ENCODE measurements at places on chromosomes 16 and 17. TPM values are rescaled to one million over a fixed set of nuclear protein-coding genes. Genes with fewer than 3 reads are reported as not detected.

GRCh38 chr17:77579682-77580081, 378.8 kb upstream of the TNRC6C start:
- H3K27me3 ChIP-seq, result peaks cover 20% of the 10 kb centered on the region
- DNase-seq, result no peak
- no peak overlapping the region for H3K4me3 ChIP-seq
- no peaks in the 10 kb centered on the region for H3K4me1 ChIP-seq
- no peak overlapping the region for H3K27ac ChIP-seq

- no peaks in the 10 kb centered on the region for H3K36me3 ChIP-seq
- H3K4me3 ChIP-seq, result no peak overlapping the region
- peak; percentile 52 for DNase-seq
- no peak overlapping the region for H3K27ac ChIP-seq
- no peaks in the 10 kb centered on the region for H3K4me1 ChIP-seq
- no peaks in the 10 kb centered on the region for H3K27me3 ChIP-seq
These were observed 62.0 kb upstream of the NUDT7 start for GRCh38 chr16:77660311-77660710.

- no peak overlapping the region for H3K4me3 ChIP-seq
- no peaks in the 10 kb centered on the region for H3K27me3 ChIP-seq
- no peak for DNase-seq
- H3K27ac ChIP-seq, result no peak overlapping the region
- no peaks in the 10 kb centered on the region for H3K36me3 ChIP-seq
These were observed 71.8 kb downstream of the PRKCA start for GRCh38 chr17:66373944-66374817.

GRCh38 chr16:85577899-85578598, 35.1 kb upstream of the GSE1 start:
- no peaks in the 10 kb centered on the region for H3K36me3 ChIP-seq
- no peaks in the 10 kb centered on the region for H3K27me3 ChIP-seq
- no peak overlapping the region for H3K4me3 ChIP-seq
- no peak for DNase-seq
- peaks cover 38% of the 10 kb centered on the region for H3K4me1 ChIP-seq
- H3K27ac ChIP-seq, result no peak overlapping the region

- no peaks in the 10 kb centered on the region for H3K27me3 ChIP-seq
- peak overlapping the region; percentile 80 for H3K27ac ChIP-seq
- H3K4me3 ChIP-seq, result no peak overlapping the region
These were observed 29.7 kb downstream of the RAI1 start for GRCh38 chr17:17710728-17711541.

GRCh38 chr16:27922433-27922832, 141.1 kb downstream of the GSG1L start:
- DNase-seq, result no peak
- no peak overlapping the region for H3K4me3 ChIP-seq
- no peak overlapping the region for H3K27ac ChIP-seq
- H3K36me3 ChIP-seq, result no peaks in the 10 kb centered on the region
- peaks cover 2% of the 10 kb centered on the region for H3K27me3 ChIP-seq

GRCh38 chr16:85638695-85639409, 25.7 kb downstream of the GSE1 start:
- DNase-seq, result no peak
- H3K4me1 ChIP-seq, result peaks cover 2% of the 10 kb centered on the region
- no peak overlapping the region for H3K27ac ChIP-seq

- H3K36me3 ChIP-seq, result no peaks in the 10 kb centered on the region
- H3K27me3 ChIP-seq, result no peaks in the 10 kb centered on the region
- peaks cover 16% of the 10 kb centered on the region for H3K4me1 ChIP-seq
- H3K4me3 ChIP-seq, result no peak overlapping the region
- H3K27ac ChIP-seq, result no peak overlapping the region
These were observed 16.0 kb downstream of the CREBBP start for GRCh38 chr16:3864562-3864961.

DNA sequence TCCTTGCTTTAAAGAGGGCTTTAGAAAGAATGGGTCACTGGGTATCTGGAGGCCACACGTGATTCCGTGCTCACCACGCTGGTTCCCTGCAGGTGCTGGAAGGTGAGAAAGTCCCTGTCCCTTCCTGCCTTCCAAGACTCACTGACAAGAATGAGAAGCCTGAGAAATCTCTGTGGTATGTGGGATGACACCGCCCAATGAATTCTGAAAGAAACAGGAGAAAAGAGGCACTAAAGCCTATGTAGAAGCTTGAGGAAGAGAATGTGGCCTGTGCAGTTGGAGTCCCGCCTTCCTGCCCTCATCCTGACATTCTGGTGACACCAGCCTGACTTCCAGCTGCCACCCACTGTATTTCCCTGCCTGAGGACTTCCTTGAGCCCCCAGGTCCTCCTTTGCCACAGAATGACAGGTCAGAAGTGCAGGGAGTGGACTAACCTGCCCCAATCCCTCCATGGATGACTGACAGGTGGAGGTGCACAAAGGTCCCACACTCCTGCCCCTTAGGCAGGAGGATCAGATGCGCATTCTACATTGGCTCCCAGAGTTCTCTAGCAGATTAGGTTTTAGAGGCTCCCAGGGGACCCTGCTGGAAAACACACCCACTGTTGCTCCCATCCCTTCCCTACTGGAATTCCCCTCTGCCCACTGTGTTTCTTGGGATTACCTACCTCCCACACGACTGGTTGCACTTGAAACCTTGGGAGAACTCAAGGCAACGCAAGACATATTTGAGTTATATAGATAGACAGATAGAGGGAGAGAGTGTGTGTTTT, 38.6 kb upstream of the TENT4B start:
- no peak overlapping the region for H3K27ac ChIP-seq
- H3K4me3 ChIP-seq, result no peak overlapping the region
- DNase-seq, result no peak
- H3K4me1 ChIP-seq, result no peaks in the 10 kb centered on the region

GRCh38 chr16:54632322-54633220, 298.1 kb upstream of the IRX5 start:
- H3K36me3 ChIP-seq, result no peaks in the 10 kb centered on the region
- no peak overlapping the region for H3K4me3 ChIP-seq
- no peak overlapping the region for H3K27ac ChIP-seq
- H3K27me3 ChIP-seq, result no peaks in the 10 kb centered on the region
- no peak for DNase-seq
- H3K4me1 ChIP-seq, result no peaks in the 10 kb centered on the region

DNA sequence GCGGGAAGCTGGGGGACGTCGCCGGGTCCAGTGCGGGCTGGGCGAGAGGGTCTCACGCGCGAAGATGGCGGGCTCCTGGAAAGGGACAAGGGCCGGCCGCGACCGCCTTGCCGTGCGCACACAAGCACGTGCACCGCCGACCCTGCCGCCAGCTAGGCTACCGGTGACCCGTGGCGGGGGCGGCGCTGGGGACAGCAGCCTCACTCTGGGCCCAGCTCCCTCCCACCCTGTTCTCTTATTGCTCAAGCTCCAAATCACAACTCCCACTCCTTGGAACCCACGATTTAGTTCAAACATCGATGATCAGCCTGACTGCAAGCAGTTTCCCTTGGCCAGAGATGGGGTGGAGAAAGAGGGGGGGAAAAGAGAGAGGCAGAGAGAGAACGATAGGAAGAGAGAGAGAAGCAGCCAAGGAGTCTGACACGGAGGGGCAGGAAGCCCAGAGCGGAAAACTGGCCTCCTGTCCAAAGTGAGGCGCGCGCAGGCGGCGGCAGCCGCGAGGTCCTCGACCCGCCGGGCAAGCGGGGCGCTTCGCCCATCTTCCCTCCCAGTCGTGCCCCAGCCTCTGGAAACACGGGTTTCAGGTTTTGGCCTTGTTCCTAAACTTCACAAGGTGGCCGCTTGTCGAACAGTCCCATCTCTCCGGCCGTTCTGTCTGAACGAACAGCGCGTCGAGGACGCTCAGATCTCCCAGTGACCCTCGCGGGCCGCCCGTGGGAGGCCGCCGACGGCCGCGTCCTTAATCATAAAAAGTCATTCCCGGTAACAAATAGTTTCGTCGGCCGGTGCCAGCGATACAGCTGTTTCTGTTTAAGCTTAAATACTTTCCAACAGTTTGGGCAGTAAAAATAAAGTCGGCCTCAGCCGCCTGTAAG, 1.7 kb upstream of the CBX8 start:
- H3K4me1 ChIP-seq, result peaks cover 14% of the 10 kb centered on the region
- no peak overlapping the region for H3K27ac ChIP-seq
- peaks cover 9% of the 10 kb centered on the region for H3K36me3 ChIP-seq
- peaks cover 59% of the 10 kb centered on the region for H3K27me3 ChIP-seq

DNA sequence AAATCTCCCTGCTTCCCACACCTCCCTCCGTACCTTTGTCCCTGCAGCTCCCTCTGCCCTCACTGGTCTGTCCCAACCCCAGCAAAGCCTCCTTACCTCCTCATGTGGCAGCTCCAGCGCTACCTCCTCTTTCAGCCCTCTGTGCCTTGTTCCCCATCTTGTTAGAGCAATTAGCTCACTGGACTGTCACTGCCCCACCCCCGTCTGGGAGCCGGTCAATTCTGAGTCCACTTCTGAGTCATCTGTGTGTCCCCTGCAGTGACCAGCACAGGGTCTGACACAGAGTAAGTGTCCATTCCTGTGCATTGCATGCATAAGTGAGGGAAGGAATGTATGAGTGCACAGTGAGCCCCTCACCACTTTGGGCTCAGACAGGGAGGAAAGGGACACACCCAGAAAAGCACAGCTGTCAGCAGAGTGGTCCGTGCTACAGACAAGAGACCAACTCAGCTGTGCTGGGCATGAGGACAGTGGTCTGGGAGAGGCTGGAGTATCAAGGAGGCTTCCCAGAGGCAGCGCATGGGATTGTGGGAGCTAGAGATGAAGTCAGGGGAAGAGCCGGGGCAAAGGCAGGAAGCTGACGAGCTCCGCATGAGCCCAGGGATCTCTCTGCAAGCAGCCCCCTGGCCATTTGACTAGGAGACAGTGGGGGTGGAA, 45.9 kb downstream of the PITPNM3 start:
- peaks cover 34% of the 10 kb centered on the region for H3K4me1 ChIP-seq
- no peak overlapping the region for H3K4me3 ChIP-seq
- H3K27me3 ChIP-seq, result no peaks in the 10 kb centered on the region
- no peak overlapping the region for H3K27ac ChIP-seq

- H3K4me1 ChIP-seq, result no peaks in the 10 kb centered on the region
- no peak overlapping the region for H3K4me3 ChIP-seq
- no peak for DNase-seq
- no peaks in the 10 kb centered on the region for H3K36me3 ChIP-seq
- H3K27ac ChIP-seq, result no peak overlapping the region
These were observed 408.0 kb downstream of the UTP18 start for GRCh38 chr17:51668155-51668962.

GRCh38 chr17:69447726-69448125, 33.2 kb downstream of the MAP2K6 start:
- no peaks in the 10 kb centered on the region for H3K36me3 ChIP-seq
- peaks cover 4% of the 10 kb centered on the region for H3K4me1 ChIP-seq
- H3K27ac ChIP-seq, result no peak overlapping the region

DNA sequence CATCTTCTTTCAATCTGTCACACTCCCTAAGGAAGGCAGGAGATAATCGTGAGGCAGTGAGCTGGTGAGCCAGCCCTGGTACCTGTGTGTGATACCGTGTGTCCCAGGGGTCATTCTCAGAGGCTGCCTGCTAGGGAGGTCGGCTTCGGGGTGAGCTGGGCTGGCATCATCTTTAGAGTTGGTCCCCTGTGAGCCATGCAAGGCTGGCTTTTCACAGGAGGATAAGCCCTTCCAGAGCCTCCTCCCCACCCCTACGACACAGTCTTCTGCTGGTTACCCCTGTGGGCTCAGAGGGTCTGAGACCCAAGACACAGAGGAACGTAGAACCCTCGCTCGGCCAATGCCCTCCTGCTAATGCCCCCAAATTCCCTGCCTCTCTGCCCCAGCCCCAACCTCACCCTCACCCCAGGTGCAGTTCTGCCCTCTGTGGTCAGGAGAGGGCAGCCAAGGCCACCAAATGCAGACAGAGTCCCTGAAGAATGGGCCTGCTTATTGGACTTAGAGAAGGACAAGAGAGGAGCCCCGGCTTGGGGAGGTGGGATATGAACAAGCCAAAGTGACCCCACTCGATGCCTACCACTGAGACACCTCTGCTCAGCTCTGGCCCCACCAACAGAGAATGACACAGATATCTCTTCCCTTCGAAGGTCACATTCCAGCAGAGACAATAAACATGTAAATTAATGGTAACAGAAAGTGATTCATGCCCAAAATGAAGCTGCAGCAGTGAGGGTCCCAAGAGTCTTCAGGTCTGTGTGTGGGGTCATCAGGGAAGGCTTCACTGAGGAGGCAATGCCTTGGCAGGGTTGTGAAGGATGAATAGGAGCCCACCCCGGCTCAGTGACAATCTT, 80.8 kb upstream of the CCL1 start:
- H3K27ac ChIP-seq, result no peak overlapping the region
- DNase-seq, result no peak
- H3K4me1 ChIP-seq, result no peaks in the 10 kb centered on the region
- H3K36me3 ChIP-seq, result no peaks in the 10 kb centered on the region
- H3K27me3 ChIP-seq, result peaks cover 3% of the 10 kb centered on the region

- H3K36me3 ChIP-seq, result no peaks in the 10 kb centered on the region
- peak within 1 kb of the TSS; percentile 99 for H3K27ac ChIP-seq
- H3K4me1 ChIP-seq, result peaks cover 5% of the 10 kb centered on the region
- peak within 1 kb of the TSS; percentile 95 for H3K4me3 ChIP-seq
These were observed at the start of gene CTCF for GRCh38 chr16:67562526-67562917. CTCF (plus strand) TSS chr16:67562526; CDS start chr16:67610833, 48,307 bp downstream.

- DNase-seq, result no peak
- H3K4me1 ChIP-seq, result peaks cover 16% of the 10 kb centered on the region
- H3K27ac ChIP-seq, result no peak overlapping the region
- H3K36me3 ChIP-seq, result no peaks in the 10 kb centered on the region
- no peaks in the 10 kb centered on the region for H3K27me3 ChIP-seq
These were observed 4.3 kb upstream of the NLRP1 start for GRCh38 chr17:5588584-5588983.

- H3K4me1 ChIP-seq, result peaks cover 6% of the 10 kb centered on the region
- peak; percentile 78 for DNase-seq
- H3K27ac ChIP-seq, result peak overlapping the region; percentile 47
- H3K27me3 ChIP-seq, result no peaks in the 10 kb centered on the region
These were observed 11.6 kb downstream of the DDX42 start for GRCh38 chr17:63785556-63785955.

CEMP1 gene
- not detected for total RNA-seq

PDILT gene
- total RNA-seq, result not detected

SGF29 gene
- 7.7 TPM for total RNA-seq

NGFR gene
- 0.18 TPM for total RNA-seq

HSPB9 gene
- not detected for total RNA-seq

MON1B gene
- 5.2 TPM for total RNA-seq

ZPBP2 gene
- not detected for total RNA-seq

RABEP1 gene
- total RNA-seq, result 40.0 TPM

TAF1C gene
- total RNA-seq, result 7.3 TPM

FAM171A2 gene
- total RNA-seq, result 3.2 TPM

GCGR gene
- not detected for total RNA-seq
